ENCODE measurements at places on chromosomes 2 and 18. TPM values are rescaled to one million over a fixed set of nuclear protein-coding genes. Genes with fewer than 3 reads are reported as not detected.

- peak; percentile 15 for DNase-seq
Observed at GRCh38 chr18:72378016-72378415, 166.1 kb downstream of the CBLN2 start.

- no peak for DNase-seq
Observed at GRCh38 chr2:168143813-168144212, 103.6 kb downstream of the STK39 start.

Gene RGPD8
- total RNA-seq = 13.9 TPM

Gene SLC9A4
- total RNA-seq = not detected

DNA sequence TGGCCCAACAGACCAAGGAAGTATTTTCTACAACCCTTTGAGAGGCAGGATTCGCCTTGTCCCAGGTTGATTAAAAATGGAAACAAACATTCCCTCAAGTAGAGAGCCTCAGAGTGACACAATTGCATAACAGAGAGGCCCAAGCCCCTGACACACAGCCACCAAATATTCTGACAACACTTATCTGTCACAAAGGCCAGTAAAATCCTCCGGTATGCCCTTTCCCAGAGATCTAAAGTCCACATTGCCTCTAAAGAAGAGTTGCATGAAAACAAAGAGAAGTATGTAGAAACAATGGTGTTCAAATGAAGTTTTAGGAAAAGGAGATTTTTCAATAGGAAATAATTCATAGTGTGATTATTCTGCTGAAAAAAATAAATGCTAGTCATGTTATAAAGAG lies 32.1 kb downstream of the DSEL start:
- no peak for DNase-seq

Gene PREB
- 68.5 TPM for total RNA-seq

DNA sequence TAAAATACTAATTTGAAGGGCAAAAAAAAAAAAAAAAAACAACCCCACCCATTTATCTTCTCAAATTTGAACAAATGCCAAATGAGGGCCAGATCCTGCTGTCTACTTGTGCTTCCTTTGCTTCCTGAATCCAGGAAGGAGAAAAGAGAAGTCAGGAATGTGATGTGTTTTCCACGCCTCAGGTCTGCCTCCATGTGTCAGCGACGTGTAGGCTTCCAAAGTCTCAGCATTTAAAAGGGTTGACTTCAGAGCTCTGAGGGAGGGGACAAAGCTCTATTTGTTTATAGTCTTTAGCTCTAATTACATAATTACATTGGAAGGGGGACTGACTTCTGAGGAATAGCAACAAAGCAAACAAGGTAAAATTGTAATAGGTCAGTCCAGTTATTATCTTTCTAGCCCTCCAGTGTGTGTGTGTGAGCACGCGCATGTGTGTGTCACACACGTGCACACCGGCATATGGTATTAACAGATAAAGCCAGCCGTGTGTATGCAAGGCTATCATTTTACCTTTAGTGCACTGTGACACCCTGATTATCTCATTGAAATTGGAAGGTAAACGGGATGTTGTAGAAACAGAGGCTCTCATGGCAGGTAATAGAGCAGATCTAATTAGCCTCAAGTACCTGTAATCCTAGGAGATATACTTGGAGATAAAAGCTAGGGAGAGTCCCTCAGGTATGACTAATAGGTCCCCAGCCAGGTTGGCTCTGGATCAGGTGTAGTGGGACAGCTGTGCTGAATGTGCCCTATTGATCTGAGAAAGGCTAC lies 911.4 kb upstream of the ZEB2 start:
- DNase-seq = no peak

DNA sequence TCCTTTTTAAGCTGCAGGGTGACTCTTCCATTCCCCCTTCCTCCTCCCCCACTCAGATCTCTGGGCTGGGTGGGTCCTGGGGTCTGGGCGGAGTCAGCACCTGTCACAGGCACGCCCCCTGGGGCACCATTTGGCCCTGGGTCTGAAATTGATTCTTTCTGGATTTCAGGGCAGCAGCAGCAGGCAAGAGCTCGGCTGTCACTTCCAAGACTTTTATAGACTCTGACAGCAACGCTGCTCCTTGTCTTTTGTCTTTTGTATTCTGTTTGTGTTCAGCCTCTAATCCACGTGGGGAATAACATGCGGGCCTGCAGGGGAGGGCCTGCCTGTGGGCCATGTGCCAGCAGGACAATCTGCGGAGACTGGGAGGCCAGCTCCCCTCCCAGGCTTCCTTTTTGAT lies 3.9 kb downstream of the BOD1L2 start:
- DNase-seq = no peak

- no peak for DNase-seq
Observed at GRCh38 chr2:146642066-146642465, 1202.8 kb upstream of the ACVR2A start.

Gene TEKT4
- total RNA-seq = not detected

GRCh38 chr2:26723991-26724750 lies 31.6 kb downstream of the KCNK3 start:
- peak; percentile 95 for DNase-seq

Gene ABCG8
- not detected for total RNA-seq

- no peak for DNase-seq
Observed at GRCh38 chr18:35841283-35841682, 131.2 kb upstream of the RMP24 start.

Gene CHRNG
- total RNA-seq = not detected

Gene GAL3ST2
- 0.37 TPM for total RNA-seq

Measured in MCF 10A (cell line).